T-helper 22 cell (primary cell): ENCODE measurements at places on chromosomes 2 and 18.

DNA sequence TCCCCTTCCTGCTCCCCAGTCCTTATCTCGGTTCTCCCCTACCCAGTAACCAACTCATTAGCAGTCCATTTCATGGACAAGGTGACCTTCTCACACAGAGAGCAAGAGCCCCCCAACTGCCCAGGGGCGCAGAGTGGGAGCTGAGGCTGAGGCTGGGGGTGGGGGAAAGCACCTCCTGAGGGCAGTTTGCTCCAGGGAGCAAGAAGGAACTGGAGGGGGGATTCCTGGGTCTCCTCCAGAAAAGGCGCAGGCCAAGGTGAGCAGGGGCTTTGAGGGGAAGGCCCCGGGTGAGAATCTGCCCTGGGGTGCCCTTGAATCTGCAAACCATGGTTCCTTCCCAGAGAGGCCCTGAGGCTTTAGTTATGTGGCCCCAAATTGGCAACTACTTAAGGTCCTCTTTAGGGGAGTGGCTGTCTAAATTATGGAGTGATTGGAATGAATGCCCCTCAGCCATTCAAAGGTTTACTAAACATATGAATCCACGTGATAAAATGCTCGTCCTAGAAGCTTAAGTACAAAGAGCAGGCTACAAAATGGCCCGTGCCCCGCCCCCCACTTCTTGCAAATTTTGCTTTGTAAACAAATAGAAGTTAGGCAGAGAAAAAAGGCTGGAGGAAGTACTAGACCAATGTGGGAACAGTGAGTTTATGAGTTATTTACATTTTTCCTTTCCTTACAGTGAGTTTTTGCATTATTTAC lies 123.5 kb upstream of the HS6ST1 start:
- no peak for DNase-seq

GRCh38 chr2:169966454-169966853 lies 139.2 kb downstream of the UBR3 start:
- DNase-seq: no peak

DNA sequence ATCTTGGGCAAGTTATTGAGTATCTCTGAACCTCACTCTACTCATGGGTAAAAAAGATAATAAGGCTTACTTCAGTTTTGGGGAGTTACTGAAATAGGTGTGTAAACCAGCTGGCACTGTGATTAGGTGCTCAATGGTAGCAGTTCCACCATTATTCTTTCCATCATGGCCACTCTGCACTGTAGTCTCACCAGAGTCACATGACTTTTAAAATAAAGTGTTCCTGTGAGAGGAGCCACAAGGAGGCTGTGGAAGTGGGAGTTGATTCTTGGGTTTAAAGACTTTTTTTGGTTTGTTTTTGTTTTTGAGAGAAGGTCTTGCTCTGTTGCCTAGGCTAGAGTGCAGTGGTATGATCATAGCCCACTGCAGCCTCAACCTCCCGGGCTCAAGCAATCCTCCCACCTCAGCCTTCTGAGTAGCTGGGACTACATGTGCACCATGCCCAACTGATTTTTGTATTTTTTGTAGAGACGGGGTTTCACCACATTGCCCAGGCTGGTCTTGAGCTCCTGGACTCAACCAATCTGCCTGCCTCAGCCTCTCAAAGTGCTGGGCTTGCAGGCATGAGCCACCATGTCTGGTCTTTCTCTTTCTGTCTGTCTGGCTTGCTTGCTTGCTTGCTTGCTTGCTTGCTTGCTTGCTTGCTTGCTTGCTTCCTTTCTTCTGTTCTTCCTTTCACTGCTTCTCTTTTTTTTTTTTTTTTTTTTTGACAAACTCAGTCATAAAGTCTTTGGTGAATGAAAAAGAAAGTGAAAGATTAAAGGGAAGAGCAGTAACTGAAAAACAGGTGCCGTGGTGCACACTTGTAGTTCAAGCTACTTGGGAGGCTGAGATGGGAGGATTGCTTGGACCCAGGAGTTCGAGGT lies 21.2 kb upstream of the ACVR1 start:
- no peak for DNase-seq

DNA sequence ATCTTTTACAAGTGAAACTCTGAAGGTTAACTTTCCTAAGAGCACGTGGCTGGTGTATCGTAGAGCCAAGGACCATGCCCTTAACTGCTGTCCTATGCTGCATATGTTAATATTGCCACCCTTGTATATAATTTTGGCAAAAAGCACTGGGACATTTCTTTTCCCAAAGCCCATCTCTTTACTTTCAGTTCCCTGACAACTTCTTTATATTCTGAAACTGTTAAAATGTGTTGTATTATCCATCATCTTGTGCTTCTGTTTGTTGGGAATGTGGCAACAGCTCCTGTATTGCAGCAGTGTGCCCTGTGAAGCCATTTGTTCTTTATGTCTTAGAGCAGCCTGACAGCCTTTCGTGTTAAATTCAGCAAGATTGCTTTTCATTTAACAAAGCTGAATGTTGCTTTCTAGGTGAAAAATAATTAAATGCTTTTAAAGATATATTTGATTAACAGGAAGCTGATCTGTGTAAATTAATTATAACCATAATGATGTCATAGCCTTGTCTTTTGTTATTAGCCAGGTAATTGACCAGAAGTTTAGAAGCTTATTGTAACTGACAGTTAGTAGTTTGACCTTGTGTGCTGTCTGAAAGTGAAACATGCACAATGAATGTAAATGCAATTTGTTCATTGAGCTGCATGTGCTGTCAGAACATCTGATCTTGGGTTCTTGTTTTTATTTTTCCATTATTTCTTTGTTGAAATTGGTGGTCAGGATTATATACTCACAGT lies 9.7 kb downstream of the RHBDD1 start:
- no peak for DNase-seq
